Colonic mucosa (tissue), 4 donors: ENCODE measurements at places on chromosomes 6 and 20. TPM values are rescaled to one million over a fixed set of nuclear protein-coding genes. Genes with fewer than 3 reads are reported as not detected.
A peak's percentile ranks its signal among the peaks of the same experiment; 100 is the strongest.

- no peak for DNase-seq
- no peak overlapping the region for H3K4me3 ChIP-seq
- H3K4me1 ChIP-seq: no peaks in the 10 kb centered on the region
- no peaks in the 10 kb centered on the region for H3K27me3 ChIP-seq
- no peak overlapping the region for H3K27ac ChIP-seq
These were observed 16.8 kb upstream of the CHRNA4 start for GRCh38 chr20:63377951-63378381.

DNA sequence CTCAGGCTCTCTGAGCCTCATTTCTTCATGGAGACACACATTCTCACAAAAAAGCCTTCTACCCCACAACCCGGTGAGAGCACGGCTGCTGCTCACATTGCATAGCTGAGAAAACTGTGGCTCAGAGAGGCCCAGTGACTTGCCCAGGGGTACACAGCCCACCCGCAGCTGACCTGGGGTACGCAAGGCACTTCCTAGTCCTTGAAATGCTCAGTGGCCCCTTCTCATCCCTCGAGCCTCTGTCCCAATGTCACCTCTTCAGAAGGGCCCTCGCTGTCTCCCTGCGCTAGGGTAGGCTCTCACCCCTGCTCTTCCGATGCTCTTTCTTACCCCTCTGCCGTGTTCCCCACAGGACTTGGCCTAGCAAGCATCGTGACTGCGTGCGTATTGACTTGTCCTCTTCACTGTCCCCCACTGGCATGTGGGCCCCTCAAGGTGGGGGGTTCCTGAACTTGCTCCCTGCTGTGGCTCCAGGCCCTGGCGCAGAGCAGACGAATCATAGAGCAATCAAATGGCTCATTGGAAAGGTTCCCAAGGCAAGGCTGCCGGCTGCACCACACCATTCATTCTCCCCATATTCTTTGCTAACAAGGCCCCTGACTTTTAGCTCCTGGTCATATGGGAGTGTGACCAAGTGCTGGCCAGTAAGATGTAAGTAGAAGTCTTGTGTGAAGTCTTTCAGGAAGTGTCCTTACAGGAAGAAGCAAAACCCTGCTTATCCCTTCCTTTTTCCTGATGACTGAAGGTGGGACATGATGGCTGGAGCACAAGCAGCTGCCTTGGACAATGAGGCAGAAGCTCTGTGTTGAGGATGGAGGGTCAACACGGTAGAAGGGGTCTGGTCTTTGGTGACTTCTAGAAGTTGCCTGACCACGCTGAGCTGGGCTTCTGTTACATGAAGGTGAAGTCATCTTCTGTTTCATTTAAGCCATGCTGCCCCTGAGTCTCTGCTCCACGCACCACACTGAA lies 22.7 kb downstream of the PCK1 start:
- DNase-seq: no peak
- H3K27ac ChIP-seq: peak overlapping the region; percentile 36
- H3K4me3 ChIP-seq: no peak overlapping the region

DNA sequence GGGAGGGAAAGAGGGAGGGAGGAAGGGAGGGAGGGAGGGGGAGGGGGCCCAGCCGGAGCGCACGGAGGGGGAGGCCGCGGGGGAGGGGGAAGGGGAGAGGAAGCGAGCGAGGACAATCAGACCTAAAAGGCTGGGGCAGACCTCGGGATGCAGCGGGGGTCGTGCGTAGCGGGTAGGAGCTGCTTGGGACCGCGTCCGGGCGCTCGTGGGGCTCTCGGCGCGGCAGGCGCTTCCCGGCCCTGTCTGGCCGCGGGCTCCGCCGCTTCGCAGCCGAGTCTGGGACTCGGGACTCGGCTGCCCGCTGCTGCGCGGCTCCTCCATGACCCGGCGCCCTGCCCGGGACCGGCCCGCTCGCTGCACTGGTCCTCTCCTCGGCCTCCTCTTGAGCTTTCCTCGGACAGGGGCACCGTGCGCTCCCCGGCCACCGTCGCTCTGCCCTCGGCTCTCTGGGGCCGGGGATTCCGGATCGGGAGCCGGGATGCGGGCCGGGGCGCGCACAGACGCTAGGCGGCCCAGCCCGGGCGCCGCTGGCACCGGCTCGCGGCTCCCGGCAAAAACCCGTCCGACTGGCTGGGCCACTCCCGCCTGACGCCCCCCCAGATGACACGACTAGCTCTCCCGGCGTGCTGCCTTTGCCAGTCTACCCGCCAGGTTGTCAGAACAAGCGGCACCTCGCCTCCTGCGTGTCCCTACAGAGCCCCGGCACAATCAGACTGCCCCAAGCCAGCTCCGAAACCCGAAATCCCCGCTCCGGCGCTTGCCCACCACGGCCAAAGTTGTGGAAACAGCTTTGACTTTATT lies 2.2 kb downstream of the TFAP2A start:
- no peak overlapping the region for H3K27ac ChIP-seq
- H3K27me3 ChIP-seq: peaks cover 83% of the 10 kb centered on the region
- peaks cover 7% of the 10 kb centered on the region for H3K4me1 ChIP-seq
- peak overlapping the region; percentile 56 for H3K4me3 ChIP-seq

DNA sequence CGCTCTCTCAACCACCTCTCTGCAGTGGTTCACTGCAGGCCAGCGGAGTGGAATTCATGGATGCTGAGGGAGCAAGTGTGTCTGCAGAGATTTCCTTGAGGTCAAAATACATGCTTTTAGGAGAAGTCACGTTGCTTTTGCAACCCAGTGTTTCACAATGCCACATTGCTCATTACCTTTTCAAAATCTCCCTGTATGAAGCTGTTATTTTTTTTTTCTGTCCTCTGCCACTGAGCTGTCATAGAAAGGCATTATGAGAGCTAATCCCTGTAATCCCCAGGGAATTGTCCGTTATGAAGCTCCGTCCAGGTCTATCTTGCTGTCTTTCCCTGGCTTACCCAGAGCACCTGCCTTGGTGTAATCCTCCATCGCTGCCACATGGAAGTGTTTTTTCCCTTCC lies 60.5 kb upstream of the SLC22A23 start:
- no peak overlapping the region for H3K4me3 ChIP-seq
- DNase-seq: no peak
- no peaks in the 10 kb centered on the region for H3K27me3 ChIP-seq
- no peaks in the 10 kb centered on the region for H3K4me1 ChIP-seq
- H3K36me3 ChIP-seq: no peaks in the 10 kb centered on the region
- no peak overlapping the region for H3K27ac ChIP-seq

FKBP1C gene
- 1.0 TPM for total RNA-seq

DNA sequence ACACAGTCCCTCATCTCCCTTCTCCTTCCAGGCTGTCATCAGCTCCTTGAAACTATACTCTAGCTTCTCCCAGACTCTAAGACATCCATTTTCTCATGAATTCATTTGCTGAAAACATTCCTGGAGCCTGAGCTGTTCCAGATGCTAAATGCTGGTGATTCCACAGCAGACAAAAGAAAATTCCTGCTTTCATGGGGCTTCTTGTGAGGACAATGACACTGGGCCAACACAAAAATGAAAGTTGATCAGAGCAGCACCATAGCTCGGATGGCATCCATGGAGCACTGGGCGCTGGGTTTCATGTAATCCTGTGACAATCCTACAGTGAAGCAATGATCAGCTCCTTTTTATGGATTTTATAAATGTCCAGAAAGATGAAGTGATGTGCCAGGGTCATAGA lies 47.4 kb upstream of the STX16 start:
- no peak for DNase-seq
- no peak overlapping the region for H3K4me3 ChIP-seq
- no peaks in the 10 kb centered on the region for H3K27me3 ChIP-seq
- H3K36me3 ChIP-seq: no peaks in the 10 kb centered on the region

DNA sequence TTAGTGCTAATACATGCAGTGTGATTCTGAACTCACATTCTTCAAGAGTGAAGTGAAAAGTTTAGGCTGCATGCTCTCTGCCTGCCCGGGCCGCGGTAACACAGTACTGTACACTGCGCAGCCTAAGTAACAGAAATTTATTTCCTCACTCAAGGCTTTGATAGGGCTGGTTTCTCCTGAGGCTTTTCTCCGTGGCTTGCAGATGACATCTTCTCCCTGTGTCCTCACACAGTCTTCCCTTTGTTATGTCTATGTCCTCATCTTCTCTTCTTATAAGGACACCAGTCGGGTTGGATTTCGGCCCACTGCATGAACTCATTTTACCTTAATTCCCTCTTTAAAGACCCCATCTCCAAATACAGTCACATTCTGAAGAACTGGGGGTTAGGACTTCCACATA lies 51.1 kb upstream of the TMEM170B start:
- no peaks in the 10 kb centered on the region for H3K4me1 ChIP-seq
- no peaks in the 10 kb centered on the region for H3K27me3 ChIP-seq
- H3K4me3 ChIP-seq: no peak overlapping the region
- H3K36me3 ChIP-seq: no peaks in the 10 kb centered on the region
- no peak for DNase-seq

PHACTR1 gene
- 2.2 TPM for total RNA-seq

DNA sequence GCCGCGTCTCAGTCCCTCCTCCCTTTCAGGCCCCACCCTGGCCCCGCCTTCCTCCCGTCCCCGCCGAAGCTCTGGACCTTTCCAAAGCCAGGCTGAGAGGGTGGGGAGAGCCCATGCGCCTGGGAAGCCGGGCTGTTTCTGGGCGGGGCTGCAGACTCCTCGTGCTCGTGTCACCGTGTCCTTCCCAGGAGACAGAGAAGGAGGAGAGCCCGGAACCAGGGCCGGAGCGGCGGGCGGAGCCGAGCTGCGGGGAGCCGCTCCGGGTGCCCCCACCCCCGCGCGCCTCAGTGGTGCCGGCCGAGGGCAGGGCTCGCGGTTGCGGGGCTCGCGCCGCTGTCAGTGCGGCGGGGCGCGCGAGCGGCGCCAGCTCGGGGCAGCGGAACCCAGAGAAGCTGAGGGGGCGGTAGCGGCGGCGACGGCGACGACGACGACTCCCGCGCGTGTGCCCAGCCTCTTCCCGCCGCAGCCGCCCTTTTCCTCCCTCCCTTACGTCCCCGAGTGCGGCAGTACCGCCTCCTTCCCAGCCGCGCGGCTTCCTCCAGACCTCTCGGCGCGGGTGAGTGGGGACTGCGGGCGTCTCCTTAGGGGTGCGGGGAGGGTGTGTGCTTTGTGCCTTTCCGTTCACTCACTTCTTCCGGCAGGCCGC lies at the start of gene RALY:
Gene RALY (plus strand): TSS at position 336 of the 646 bp plus-strand sequence. CDS start 78,164 bp downstream, outside the sequence.
- peak within 1 kb of the TSS; percentile 87 for H3K4me3 ChIP-seq
- H3K36me3 ChIP-seq: no peaks in the 10 kb centered on the region
- peaks cover 25% of the 10 kb centered on the region for H3K4me1 ChIP-seq
- no peaks in the 10 kb centered on the region for H3K27me3 ChIP-seq
- peak within 1 kb of the TSS; percentile 99 for H3K27ac ChIP-seq
- peak; percentile 99 for DNase-seq

GRCh38 chr6:124888581-124889371 lies 73.5 kb upstream of the RNF217 start:
- no peak overlapping the region for H3K27ac ChIP-seq
- no peaks in the 10 kb centered on the region for H3K4me1 ChIP-seq
- no peaks in the 10 kb centered on the region for H3K36me3 ChIP-seq
- H3K27me3 ChIP-seq: no peaks in the 10 kb centered on the region
- DNase-seq: no peak
- no peak overlapping the region for H3K4me3 ChIP-seq

GRCh38 chr6:134363323-134364039 lies 45.6 kb upstream of the SGK1 start:
- DNase-seq: no peak
- H3K4me1 ChIP-seq: no peaks in the 10 kb centered on the region
- H3K36me3 ChIP-seq: no peaks in the 10 kb centered on the region
- no peak overlapping the region for H3K27ac ChIP-seq
- H3K4me3 ChIP-seq: no peak overlapping the region

- no peaks in the 10 kb centered on the region for H3K36me3 ChIP-seq
- H3K27ac ChIP-seq: no peak overlapping the region
- H3K27me3 ChIP-seq: no peaks in the 10 kb centered on the region
- DNase-seq: no peak
- no peak overlapping the region for H3K4me3 ChIP-seq
- H3K4me1 ChIP-seq: no peaks in the 10 kb centered on the region
These were observed 112.0 kb upstream of the RNF24 start for GRCh38 chr20:4127344-4127743.

TFAP2C gene
- total RNA-seq: 1.3 TPM

DNA sequence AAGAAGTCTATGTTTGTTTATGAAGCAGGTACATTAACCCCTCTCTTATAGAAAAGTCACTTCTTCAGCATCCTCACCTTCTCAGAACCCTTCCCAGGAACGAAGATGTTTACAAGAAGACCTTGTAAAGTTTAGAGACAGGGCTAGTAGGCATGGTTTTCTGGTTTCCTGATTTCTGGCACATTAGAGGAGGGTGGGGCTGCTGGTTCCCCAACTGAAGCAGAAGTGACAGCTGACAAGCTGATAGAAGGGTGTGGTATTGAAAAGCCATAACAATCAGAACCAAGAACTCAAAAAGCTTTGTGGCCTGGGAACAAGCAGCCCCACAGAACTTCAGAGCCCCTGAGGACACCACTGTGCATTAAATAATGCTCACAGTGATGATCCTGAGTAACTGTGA lies 91.2 kb downstream of the RTN4IP1 start:
- no peak overlapping the region for H3K4me3 ChIP-seq
- H3K27ac ChIP-seq: no peak overlapping the region
- H3K4me1 ChIP-seq: no peaks in the 10 kb centered on the region
- no peaks in the 10 kb centered on the region for H3K27me3 ChIP-seq
- H3K36me3 ChIP-seq: peaks cover 3% of the 10 kb centered on the region
- DNase-seq: no peak

GRCh38 chr20:574297-574942 lies 30.8 kb upstream of the CSNK2A1 start:
- peaks cover 5% of the 10 kb centered on the region for H3K4me1 ChIP-seq
- no peak overlapping the region for H3K4me3 ChIP-seq
- peaks cover 12% of the 10 kb centered on the region for H3K27me3 ChIP-seq
- no peak for DNase-seq
- no peaks in the 10 kb centered on the region for H3K36me3 ChIP-seq

GRCh38 chr6:42565823-42566613 lies 2.2 kb downstream of the UBR2 start:
- H3K4me3 ChIP-seq: peak overlapping the region; percentile 60
- no peaks in the 10 kb centered on the region for H3K36me3 ChIP-seq
- no peak for DNase-seq
- peaks cover 4% of the 10 kb centered on the region for H3K4me1 ChIP-seq

CPNE5 gene
- total RNA-seq: 4.6 TPM

DNA sequence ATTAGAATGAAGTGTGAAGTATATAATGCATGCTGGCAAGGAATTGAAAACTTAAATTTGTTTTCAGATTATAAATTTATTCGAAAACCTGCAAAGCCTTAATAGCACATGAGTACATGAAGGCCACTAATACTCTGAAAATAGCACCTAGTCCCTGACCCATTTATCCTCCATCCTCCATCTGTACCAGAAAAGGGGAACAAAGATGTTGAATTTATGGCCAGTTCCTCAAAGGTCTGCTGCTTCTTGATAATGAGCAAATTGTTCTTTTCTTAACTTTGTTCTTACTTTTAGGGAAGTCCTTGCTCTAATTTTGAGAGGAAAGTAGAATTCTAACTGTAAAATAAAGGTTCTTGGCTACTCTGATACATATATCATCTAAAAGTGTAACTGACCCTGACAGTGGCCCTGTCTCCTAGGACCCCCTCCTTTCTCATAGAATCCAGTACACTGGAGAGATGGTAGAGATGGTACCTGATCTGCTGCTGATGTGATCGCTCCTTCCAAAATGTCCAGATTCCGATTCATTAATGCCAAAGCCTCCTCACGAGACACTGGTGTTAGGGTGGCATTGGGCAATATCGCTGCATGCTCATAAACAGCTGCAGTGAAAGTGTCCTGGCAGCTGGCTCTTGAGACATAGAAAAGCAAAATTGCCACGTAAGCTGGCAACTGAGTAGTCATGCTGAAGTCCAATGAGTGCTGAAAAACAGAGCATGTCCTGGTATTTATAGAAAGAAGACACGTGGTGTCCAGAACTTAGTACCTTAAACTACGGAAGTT lies at the start of gene VNN1:
Gene VNN1 (minus strand): TSS at position 704 of the 783 bp plus-strand sequence. CDS start 20 bp downstream, at position 684.
- no peaks in the 10 kb centered on the region for H3K27me3 ChIP-seq
- no peak within 1 kb of the TSS for H3K4me3 ChIP-seq
- no peak within 1 kb of the TSS for H3K27ac ChIP-seq
- no peaks in the 10 kb centered on the region for H3K36me3 ChIP-seq
- DNase-seq: peak; percentile 19

RPRD1B gene
- 22.7 TPM for total RNA-seq

RAD21L1 gene
- total RNA-seq: not detected
